ENCODE measurements at places on chromosomes 6 and 20.

GRCh38 chr6:123716506-123716905 lies 79.8 kb upstream of the TRDN start:
- no peak for DNase-seq

GRCh38 chr20:55515832-55516231 lies 489.5 kb downstream of the CBLN4 start:
- DNase-seq, result no peak

- no peak for DNase-seq
Observed at GRCh38 chr6:7732228-7732627, 6.3 kb downstream of the BMP6 start.

DNA sequence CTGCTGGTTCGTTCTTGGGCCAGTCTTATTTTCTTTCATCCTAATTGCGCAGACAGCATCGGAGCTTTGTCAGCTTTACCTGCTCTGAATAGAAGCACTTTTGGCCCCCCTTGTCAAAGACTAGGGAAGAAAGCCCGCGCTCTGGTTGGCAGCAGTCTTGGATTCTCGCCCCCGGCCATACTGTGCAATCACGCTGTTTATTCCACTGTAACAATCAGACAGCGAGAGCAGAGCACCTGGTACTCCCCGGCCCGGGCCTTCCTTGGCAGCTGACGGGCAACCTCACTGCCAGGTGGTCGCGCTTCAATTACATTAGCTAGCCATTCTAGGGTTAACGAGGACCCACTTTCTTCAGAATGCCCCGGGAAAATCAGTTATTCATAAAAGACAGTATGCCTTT lies 72.6 kb downstream of the INSM1 start:
- no peak for DNase-seq

- DNase-seq, result no peak
Observed at GRCh38 chr6:16592223-16592911, 168.9 kb downstream of the ATXN1 start.

DNA sequence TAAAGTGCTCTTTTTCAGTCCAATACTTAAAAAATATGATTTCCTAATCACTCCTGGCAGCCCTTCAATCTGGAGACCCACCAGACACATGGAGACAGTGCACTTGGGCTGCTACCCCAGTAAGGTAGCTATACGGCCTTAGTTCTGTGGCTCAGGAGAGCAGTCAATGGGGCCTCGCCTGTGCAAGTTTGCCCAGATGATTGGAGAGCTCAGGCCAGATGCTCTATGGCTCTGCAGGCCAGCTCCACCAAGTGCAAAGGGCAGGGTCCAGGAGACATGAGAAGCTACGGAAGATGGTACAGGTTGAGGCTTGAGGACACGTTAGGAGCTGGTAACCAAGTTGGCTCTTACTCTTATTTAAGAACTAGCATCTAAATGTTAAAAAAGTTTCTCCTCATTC lies 30.7 kb downstream of the STK38 start:
- no peak for DNase-seq

DNA sequence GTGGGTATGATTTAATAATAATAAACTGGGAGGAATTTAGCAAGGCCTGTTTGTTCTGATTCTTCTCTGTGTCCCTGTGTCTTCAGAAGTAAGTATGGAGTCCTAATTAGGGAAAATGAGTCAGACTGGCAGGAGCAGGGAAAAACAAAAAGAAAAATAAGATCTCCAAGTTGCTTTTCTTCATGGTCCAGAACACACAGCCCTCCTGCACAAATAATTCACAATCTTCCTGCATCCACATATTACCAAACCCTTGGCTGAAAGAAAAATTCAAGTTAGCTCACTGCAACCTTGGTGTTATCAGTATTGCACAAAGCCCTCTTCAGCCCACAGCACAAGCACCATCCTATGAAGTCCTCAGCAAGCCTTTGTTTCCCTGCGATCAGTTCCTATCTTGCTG lies 142.0 kb upstream of the LAMA2 start:
- DNase-seq, result no peak

DNA sequence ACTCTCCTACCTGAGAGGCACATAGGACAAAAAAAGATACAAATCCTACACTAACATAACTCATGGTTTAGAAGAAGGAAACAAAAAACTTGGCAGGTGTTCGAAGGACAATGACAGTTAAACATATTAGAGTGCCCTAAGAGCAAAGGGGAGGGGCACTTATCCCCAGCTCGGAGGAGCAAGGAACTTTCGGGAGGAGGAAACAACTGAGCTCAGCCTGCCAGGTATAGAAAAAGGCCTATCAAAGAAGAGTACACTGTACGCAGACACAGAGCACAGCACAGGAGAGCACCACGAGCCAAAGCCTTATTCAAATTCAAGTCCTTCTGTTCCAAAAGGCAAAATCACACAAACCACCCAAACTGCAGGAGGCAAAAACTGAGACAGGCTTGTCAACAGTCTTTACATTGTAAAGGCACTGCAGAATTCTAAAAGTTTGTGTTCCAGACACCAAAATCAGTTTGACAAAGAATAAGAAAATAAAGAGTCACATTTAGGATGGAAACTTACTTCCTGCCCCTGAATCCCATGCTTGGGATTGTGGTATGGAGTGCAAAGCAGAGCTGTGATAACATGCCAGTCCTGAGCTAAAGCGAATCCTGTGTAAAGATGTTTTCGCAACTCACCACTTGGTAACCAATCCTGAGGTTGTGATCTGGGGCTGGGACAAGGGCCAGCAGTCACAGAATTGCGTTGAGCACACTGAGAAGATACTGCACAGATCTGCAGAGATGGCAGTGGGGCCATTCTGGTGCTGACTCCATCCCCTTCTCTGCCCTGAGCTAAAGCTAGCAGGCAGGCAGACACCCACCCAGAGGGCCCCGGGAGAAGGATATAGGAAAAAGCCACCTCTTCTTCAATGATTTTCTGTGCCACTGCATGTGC lies 108.6 kb downstream of the CHD6 start:
- no peak for DNase-seq

- DNase-seq, result no peak
Observed at GRCh38 chr6:42960243-42961019, at the start of gene GNMT. GNMT (plus strand) TSS chr6:42960754; CDS start chr6:42960768, 14 bp downstream.

- no peak for DNase-seq
Observed at GRCh38 chr6:12081771-12082170, 69.7 kb downstream of the HIVEP1 start.

GRCh38 chr6:106434530-106434929 lies 74.0 kb downstream of the CRYBG1 start:
- DNase-seq, result no peak

DNA sequence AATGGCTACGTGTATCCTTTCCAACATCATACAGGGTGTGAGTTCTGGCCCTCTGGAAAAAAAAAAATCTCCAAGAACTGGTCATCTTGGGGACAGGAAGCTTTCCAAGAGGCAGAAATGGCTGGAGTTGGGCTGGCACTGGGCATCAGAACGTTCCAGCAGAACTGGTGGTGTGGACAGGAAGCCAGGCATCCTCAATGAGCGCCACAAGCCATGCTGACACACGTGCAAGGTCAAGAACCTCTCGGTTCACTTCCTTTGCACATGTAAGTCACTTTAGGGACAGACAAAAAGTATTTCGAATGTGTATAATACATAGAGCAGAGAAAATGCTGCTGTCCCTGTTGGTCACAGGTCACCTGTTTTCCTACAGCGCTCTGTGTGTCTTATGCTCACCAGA lies 27.4 kb upstream of the RIN2 start:
- no peak for DNase-seq

DNA sequence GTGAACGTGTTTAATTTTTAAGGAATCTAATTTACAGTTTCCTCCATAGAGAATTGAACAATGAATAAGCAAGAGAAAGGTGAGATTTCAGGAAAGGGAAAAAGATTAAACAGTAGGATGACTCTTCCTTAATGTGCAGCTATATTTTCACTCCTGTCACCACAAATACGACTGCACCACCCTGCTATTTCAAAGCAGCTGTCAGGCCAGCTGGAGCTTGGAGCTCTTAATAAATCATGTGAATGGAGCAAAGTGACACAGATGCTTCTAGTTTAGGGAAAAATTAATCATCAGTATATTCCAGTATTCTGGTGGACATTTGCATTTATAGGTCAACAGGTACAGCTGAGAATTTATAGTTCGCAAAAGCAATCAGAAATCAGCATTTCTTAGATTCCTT lies 56.5 kb upstream of the PKIB start:
- DNase-seq, result no peak

GRCh38 chr6:32953775-32954174 lies 878 bp upstream of the HLA-DMA start:
- no peak for DNase-seq

DNA sequence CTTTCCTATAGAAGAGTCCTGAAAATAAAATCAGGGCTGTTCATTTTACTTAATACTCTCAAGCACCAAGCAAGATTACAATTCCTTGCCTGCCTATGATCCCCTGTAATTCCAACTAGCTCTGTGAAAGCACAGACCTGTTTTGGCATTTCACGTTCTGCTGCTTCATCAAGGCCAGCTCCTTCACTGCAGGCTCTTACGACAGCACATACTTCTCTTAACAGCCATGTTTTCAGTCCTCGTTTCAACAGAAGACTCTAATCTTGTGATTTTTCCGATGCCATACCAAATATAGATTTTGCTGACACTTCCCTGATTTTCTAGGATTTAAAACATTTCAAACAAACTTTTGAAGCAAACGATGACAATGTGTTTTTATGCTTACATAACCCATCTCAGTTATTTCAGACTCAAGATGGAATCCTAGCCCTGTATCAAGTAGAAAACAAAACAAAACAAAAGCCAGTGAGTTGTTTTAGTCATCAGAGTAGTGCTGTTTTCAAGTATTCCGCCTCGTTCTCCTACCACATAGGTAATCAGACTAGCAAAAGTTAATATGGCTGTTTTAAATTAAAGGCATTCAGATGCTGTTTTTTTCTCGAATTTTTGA lies 616.5 kb upstream of the CITED2 start:
- DNase-seq, result no peak

DNA sequence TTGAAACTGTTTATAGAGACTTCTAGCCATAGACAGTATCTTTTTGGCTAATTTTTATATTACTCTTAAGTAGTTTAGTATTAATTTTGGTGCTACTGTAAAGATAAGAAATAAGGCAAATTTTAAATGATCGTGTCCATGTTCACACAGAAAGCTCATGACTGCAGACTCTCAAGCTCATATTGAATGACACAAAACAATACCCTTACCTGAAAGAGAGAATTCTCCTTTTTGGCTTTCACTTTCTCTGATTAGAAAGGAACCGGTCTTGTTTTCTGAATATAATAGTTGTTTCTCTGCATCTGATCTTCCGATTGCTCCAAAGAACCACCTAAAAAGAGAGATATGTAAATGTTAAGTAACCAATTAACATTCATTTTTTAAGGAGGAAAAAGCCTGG lies 57.0 kb downstream of the FRK start:
- DNase-seq, result no peak
